Colonic mucosa (tissue), 4 donors: ENCODE measurements at places on chromosomes 16 and 17. TPM values are rescaled to one million over a fixed set of nuclear protein-coding genes. Genes with fewer than 3 reads are reported as not detected.

Gene CES3
- total RNA-seq = 169 TPM

Gene TRPV2
- 7.4 TPM for total RNA-seq

Gene NOG
- 0.16 TPM for total RNA-seq

Gene CNGB1
- total RNA-seq = 0.05 TPM

- DNase-seq = no peak
- no peaks in the 10 kb centered on the region for H3K36me3 ChIP-seq
- H3K4me3 ChIP-seq = no peak overlapping the region
- H3K4me1 ChIP-seq = no peaks in the 10 kb centered on the region
- no peaks in the 10 kb centered on the region for H3K27me3 ChIP-seq
Observed at GRCh38 chr17:18904482-18904881, 46.6 kb downstream of the PRPSAP2 start.

- DNase-seq = no peak
- no peak overlapping the region for H3K4me3 ChIP-seq
- H3K27me3 ChIP-seq = no peaks in the 10 kb centered on the region
- no peak overlapping the region for H3K27ac ChIP-seq
- H3K36me3 ChIP-seq = no peaks in the 10 kb centered on the region
Observed at GRCh38 chr17:49633762-49634484, 44.0 kb downstream of the SPOP start.

DNA sequence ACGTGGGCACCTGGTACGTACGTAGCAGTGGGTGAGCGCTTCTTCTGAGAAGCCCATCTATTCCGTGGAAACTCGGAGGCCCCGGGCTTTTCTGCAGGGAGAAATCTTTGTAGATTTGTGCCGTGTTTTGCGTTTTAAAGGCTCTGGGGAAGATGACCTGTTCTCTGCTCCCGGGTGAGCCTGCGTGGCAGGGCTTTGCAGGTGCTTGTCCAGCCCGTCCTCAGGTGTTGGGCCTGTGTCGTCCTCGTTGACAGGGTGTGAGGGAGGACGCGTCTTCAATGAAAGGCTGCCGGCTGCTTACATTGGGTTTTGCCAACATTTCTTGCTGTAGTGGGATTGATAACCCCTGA lies 87.5 kb upstream of the ZNF750 start:
- no peak for DNase-seq
- H3K36me3 ChIP-seq = no peaks in the 10 kb centered on the region
- no peaks in the 10 kb centered on the region for H3K4me1 ChIP-seq
- no peak overlapping the region for H3K4me3 ChIP-seq
- H3K27ac ChIP-seq = no peak overlapping the region
- no peaks in the 10 kb centered on the region for H3K27me3 ChIP-seq

GRCh38 chr17:17403899-17404576 lies 72.8 kb upstream of the MED9 start:
- no peak overlapping the region for H3K27ac ChIP-seq
- no peaks in the 10 kb centered on the region for H3K4me1 ChIP-seq
- H3K36me3 ChIP-seq = no peaks in the 10 kb centered on the region
- DNase-seq = no peak

GRCh38 chr16:53152329-53152728 lies 97.5 kb downstream of the CHD9 start:
- H3K27ac ChIP-seq = no peak overlapping the region
- DNase-seq = no peak
- no peak overlapping the region for H3K4me3 ChIP-seq
- no peaks in the 10 kb centered on the region for H3K4me1 ChIP-seq
- no peaks in the 10 kb centered on the region for H3K27me3 ChIP-seq
- H3K36me3 ChIP-seq = peaks cover 5% of the 10 kb centered on the region

GRCh38 chr16:66510711-66511601 lies 39.0 kb downstream of the TK2 start:
- no peak for DNase-seq
- H3K27ac ChIP-seq = no peak overlapping the region
- H3K4me1 ChIP-seq = no peaks in the 10 kb centered on the region
- H3K27me3 ChIP-seq = no peaks in the 10 kb centered on the region
- H3K4me3 ChIP-seq = no peak overlapping the region
- no peaks in the 10 kb centered on the region for H3K36me3 ChIP-seq

GRCh38 chr16:2223221-2223941 lies at the start of gene E4F1:
E4F1 (plus strand) TSS chr16:2223591; CDS start chr16:2223614, 23 bp downstream.
- H3K27me3 ChIP-seq = no peaks in the 10 kb centered on the region
- H3K4me1 ChIP-seq = no peaks in the 10 kb centered on the region
- H3K4me3 ChIP-seq = peak within 1 kb of the TSS; percentile 74
- H3K36me3 ChIP-seq = no peaks in the 10 kb centered on the region
- H3K27ac ChIP-seq = peak within 1 kb of the TSS; percentile 71

DNA sequence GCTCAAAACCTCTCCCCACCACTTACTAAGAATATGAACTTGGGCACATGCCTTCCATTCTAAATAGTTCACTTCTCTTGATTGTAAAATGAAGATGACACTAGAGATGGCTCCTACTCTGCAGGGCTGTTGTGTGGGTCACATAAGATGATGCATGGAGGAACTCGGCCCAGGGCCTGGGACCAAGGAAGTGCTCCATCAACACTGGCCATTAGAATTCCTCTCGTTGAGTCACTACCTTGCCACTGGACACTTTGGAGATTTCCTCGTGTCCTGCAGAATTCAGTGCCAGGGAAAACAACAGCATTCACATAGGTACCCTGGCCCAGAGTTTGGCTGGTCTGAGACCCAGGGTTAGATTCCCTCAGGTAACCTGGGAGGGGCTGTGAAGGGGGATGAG lies 18.6 kb downstream of the HNF1B start:
- DNase-seq = no peak
- no peaks in the 10 kb centered on the region for H3K36me3 ChIP-seq
- H3K4me1 ChIP-seq = peaks cover 13% of the 10 kb centered on the region
- no peaks in the 10 kb centered on the region for H3K27me3 ChIP-seq
- H3K4me3 ChIP-seq = no peak overlapping the region

- no peak overlapping the region for H3K27ac ChIP-seq
- no peaks in the 10 kb centered on the region for H3K27me3 ChIP-seq
- peaks cover 4% of the 10 kb centered on the region for H3K4me1 ChIP-seq
- no peak overlapping the region for H3K4me3 ChIP-seq
Observed at GRCh38 chr17:82898976-82899514, 59.2 kb upstream of the ZNF750 start.

Gene ADGRG3
- 0.27 TPM for total RNA-seq

Gene KRT222
- not detected for total RNA-seq

- no peaks in the 10 kb centered on the region for H3K27me3 ChIP-seq
- H3K4me1 ChIP-seq = peaks cover 4% of the 10 kb centered on the region
- no peak overlapping the region for H3K4me3 ChIP-seq
- no peak for DNase-seq
- H3K36me3 ChIP-seq = peaks cover 19% of the 10 kb centered on the region
Observed at GRCh38 chr17:44212507-44213402, 6.7 kb downstream of the UBTF start.

GRCh38 chr16:57471852-57472664 lies 9.6 kb downstream of the POLR2C start:
- peaks cover 9% of the 10 kb centered on the region for H3K36me3 ChIP-seq
- no peak overlapping the region for H3K4me3 ChIP-seq
- peaks cover 16% of the 10 kb centered on the region for H3K4me1 ChIP-seq
- DNase-seq = peak; percentile 71
- H3K27ac ChIP-seq = peak overlapping the region; percentile 62

Gene C17orf107
- total RNA-seq = 0.74 TPM

DNA sequence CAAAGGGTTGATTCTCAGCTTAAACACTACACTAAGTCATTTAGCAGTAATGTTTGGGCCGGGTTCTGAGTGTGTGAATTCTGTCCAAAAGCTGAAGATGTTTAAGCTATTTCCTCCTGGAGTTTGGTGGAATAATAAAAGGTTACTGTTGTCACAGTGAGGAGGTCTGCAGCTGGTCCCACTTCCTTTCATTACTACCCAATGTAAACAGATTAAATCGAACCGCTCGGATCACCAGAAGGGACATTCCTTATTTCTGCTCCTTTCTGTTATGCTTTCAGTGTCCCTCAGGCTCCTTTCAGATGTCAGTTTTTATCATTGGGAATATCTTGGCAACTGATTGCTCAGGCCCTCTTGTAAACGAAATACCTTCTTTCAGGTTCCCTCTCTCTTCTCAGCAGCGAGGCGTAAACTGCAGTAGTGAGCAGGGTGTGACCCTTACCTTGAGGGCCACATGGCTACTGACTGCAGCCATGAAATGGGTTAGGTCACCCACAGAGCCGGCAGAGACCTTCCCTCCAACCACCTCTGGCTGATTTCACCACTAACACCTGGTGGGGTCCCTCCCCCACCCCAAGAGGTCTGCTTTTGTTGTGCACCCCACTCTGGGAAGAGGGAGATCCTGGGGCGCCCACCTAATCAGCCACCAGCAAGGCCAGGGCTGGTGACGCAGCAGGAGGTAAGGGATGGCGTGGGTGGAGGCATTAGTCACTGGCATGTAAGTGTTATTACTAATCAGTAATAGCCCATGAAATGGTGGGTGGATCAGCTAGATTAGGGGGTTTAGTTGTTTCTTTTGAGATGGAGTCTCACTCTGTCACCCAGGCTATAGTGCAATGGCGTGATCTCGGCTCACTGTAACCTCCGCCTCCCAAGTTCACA lies 117.6 kb downstream of the VPS53 start:
- peaks cover 5% of the 10 kb centered on the region for H3K36me3 ChIP-seq
- H3K4me3 ChIP-seq = no peak overlapping the region
- no peak for DNase-seq
